HEK293T (cell line): ENCODE measurements at places on chromosomes 7 and 10.

DNA sequence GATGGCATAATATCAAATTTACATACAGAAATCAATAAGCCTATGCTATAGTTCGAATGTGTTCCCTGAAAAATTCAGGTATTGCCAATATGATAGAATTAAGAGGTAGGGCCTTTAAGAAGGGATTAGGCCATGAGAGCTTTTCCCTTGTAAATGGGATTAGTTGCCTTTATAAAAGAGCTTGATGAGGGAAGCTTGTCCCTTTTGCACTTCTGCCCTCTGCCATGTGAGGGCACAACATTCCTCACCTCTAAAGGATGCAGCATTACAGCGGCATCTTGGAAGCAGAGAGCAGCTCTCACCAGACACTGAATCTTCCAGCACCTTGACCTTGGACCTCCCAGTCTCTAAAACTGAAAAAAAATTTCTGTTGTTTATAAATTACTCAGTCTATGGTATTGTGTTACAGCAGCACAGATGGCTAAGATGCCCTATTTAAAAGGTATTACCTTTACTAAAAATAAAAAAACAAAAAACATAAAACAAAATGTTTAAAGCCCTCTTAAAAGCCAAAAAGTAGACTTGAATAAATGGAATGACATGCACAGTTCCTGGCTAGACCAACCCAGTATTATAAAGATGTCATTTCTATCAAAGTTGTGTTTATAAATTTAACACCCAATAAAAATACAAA lies 909.6 kb downstream of the REEP3 start:
- DNase-seq, result peak; percentile 8

GRCh38 chr7:4713183-4713784 lies 31.2 kb downstream of the FOXK1 start:
- no peak for DNase-seq

DNA sequence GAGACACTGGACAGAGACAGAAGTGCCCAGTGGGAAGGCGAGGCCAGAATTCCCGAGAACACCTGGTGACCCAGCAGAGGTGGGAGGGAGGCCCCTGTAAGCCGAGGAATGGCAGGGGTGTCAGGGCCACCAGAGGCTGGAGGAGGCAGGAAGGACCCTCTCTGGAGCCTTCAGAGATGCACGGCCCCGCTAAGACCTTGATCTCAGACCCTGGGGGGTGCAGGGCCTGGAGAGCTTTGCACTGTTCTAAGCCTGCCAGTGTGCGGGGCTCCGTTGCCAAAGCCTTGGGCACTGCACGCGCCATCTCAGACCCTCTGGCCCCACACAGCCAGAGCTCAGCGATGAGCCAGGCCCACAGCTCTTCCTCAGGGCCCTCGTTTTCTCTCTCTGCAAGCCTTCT lies 557.1 kb downstream of the PTPRN2 start:
- no peak for DNase-seq

DNA sequence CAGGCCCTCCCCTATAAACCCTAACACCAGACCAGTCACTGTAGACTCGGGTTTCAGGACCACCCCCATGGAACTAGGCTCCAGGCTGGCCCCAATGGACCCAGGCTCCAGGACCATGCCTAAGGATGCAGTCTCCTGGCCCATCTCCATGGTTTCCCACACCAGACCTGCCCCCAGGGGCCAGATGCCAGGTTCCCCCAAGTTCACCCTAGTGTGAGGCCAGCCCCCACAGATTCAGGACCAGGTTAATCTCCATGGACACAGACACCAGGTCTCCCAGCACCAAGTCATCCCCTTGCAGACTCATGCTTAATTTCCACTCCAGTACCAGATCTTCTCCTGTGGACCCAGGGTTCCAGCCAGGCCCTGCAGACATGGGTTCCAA lies 103.8 kb upstream of the LANCL2 start:
- DNase-seq, result no peak

GRCh38 chr10:110414548-110415309 lies 83.0 kb upstream of the DUSP5 start:
- DNase-seq, result no peak

DNA sequence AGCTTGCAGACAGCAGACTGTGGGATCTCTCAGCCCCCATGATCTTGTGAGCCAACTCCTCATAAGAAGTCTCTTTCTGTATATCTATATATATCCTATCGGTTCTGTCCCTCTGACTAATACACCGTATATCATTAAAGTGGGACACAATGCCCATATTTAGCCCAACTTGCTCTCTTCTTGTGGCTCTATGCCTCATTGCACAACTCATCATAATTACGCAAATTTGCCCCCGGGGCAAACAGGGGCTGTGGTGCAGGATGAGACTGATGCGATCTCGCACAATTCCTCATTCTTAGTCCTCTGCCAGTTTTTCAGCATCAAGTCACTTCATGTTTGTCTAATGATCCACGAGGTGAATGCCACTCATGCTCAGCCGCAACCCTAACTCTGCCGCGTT lies 183.2 kb downstream of the PRPF18 start:
- DNase-seq, result no peak

DNA sequence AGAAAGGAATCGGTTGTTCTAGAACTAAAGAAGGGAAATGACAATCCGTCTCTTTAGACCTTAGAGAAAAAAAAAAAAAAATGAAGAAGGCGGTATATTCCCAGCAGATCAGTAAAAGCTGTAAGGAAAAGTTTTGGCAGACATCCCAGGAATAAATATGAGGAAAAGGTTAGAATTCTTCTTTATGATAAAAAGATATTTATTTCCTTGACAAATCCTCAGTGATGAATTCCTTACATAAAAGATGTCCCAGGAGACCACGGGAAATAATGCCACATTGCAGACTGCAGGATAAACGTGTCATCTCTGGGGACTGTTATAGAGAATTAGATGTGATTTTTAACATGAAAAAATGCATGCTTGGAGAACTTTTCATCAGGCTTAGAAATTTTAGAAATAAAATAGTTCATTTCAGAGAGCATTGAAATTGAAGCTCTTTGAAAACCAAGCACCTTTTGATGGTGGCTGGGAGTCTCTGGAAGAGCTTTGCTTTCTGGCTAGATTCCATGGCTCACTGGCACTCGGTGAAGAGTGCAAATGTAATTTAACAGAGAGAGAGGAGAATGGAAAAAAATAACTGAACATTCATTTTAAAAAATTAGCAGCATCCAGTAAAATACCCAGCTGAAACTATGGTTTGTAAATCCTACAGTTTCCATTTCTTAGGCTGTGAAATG lies 98.2 kb downstream of the PRPF18 start:
- DNase-seq, result no peak
